ENCODE measurements at places on chromosomes 3 and 15.

GRCh38 chr3:185713015-185713414 lies 111.8 kb downstream of the IGF2BP2 start:
- DNase-seq: no peak

DNA sequence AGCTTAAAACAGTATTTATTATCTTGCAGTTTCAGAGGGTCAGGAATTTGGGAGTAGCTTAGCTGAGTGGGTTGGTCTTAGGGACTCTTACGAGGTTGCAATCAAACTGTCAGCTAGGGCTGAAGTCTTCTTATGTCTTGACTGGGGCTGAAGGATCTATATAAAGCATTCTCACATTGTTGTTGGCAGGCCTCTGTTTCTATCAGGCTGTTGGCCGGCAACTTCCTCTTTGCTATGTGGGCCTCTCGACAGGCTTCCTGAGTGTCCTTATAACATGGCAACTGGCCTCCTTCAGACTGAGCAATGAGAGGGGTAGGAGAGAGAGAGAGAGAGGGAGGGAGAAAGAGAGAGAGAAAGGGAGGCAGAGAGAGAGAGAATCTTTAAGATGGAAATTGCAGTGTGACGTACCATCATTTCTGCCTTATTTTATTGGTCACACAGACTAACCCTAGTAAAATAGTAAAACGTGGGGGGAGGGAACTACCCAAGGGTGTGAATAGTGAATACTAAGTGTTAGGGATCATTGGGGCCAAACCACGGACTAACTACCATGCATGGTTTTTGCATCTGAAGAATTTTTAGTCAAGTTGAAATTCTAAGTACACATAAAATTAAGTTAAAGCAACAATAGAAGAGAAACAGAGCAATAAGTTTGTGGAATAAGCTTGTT lies 16.1 kb downstream of the FGF7 start:
- no peak for DNase-seq

DNA sequence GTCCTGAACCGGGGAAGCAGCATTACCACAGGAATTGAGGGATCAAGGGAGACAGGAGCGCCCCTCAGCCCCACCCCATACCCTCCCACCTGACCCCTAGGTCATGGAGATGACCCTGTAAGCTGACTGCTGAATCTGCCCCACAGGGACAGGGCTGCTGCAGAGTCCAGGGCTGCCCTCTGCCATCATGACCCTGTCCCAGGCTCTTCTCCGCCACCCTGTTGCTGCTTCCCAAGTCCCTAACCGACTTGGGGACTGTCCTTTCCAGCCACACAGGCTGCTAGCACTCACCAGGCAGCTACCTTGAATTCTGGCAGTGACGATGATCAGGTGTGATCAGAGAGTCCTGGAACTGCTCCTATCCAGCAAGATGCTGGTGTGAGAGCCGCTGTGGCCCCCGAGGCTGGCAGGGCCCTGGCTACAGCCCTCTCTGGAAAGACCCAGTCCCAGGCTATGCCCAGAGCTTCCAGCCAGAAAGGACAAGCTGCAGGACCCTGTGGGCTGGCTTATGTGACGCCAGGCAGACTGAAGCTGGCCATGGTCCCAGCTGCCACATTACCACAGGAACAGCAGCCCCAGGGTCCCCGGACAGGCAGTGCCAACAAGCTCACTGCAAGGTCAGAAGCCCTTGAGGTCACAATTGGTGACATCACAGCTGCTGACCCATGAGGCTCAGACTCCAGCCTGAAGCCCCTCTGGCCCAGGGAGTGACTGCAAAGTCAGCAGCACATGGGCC lies at the start of gene C3orf22:
C3orf22 (minus strand) TSS at position 597 of the 736 bp plus-strand sequence. CDS start 5,542 bp downstream, outside the sequence.
- DNase-seq: peak; percentile 66

GRCh38 chr3:188531210-188531609 lies 377.3 kb downstream of the LPP start:
- DNase-seq: no peak

- no peak for DNase-seq
Measured at GRCh38 chr15:49991587-49991986, 127.4 kb downstream of the ATP8B4 start.

- DNase-seq: no peak
Measured at GRCh38 chr3:154236331-154236730, 88.0 kb downstream of the DHX36 start.

- DNase-seq: no peak
Measured at GRCh38 chr3:101300073-101300472, 20.3 kb downstream of the IMPG2 start.

DNA sequence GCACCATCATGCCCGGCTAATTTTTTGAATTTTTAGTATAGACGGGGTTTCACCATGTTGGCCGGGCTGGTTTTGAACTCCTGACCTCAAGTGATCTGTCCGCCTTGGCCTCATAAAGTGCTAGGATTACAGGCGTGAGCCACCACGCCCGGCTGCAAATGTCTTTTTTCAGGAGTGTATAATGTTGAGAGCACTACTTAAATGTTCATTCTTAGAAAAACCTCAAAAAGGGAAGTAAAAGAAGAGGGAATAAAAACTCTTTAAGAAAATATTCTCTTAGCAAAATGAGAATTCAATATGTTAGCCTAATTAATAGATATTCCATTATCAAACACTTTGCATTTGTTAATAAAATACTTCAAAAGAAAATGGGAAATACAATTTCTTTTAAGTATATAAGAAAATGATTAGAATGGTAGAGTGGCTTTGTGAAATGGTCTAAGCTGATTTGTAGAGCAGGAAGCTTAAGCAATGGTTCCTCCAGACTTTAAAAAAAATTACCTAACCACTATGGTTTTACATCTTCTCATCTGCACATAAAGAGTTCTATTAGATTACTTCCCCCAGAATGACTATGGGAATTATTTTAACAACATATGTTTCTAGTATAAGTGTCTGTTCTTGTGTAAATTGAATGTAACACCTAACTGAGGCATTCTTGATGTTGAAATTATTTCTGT lies 226.7 kb upstream of the ALCAM start:
- DNase-seq: no peak

DNA sequence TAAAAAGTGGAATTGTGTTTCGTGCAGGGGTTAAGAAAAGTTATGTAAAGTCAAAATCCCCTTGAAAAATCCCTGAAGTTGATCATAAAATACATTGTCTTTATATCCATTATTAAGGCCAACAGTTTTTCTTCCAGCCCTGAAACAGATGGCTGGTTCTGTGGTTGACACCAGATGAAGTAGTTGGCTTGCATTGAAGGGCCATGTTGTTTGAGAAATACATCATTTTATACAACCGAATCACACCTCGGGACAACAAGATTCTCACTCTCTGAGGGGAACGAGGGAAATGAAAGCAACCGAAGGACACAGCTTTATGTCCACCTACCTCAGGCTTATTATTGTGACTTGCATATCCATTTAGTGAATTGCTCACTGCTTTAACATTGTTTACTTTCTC lies 126.0 kb upstream of the MITF start:
- DNase-seq: no peak

GRCh38 chr3:44468572-44469520 lies 8.6 kb downstream of the ZNF445 start:
- no peak for DNase-seq

- no peak for DNase-seq
Measured at GRCh38 chr15:52317688-52318087, 22.1 kb upstream of the MYO5C start.

- no peak for DNase-seq
Measured at GRCh38 chr3:116591236-116591635, 118.3 kb upstream of the TUSC7 start.
